H9 (cell line): ENCODE measurements at places on chromosomes 7 and 10. TPM values are rescaled to one million over a fixed set of nuclear protein-coding genes. Genes with fewer than 3 reads are reported as not detected.

DNA sequence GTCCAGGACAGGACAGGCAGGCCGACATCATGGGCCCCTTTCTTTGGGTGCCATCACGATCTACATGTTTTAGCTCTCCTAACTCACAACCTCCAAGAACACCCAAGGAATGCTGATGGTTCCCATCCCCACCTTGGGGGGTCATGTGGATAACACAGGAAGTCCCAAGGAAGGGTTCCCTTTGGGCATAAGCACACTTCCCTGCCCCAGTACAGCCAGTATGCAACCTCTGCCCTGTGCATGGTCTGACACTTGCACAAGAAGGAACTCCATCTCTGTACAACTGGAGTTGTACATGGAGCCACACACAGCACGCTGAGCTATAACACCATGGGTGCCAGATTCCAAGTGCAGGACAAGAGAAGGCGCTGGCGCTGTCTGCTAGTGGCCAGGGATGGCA lies 11.0 kb downstream of the MAT1A start:
- no peaks in the 10 kb centered on the region for H3K27me3 ChIP-seq
- H3K4me3 ChIP-seq, result no peak overlapping the region
- H3K27ac ChIP-seq, result no peak overlapping the region
- H3K4me1 ChIP-seq, result no peaks in the 10 kb centered on the region

- H3K27me3 ChIP-seq, result no peaks in the 10 kb centered on the region
- H3K4me3 ChIP-seq, result no peak overlapping the region
- no peaks in the 10 kb centered on the region for H3K4me1 ChIP-seq
- peaks cover 2% of the 10 kb centered on the region for H3K36me3 ChIP-seq
- no peak for DNase-seq
Measured at GRCh38 chr7:46480619-46481018, 559.5 kb upstream of the IGFBP3 start.

Gene EGR2
- 2.6 and 3.0 TPM in 2 replicates for total RNA-seq

- no peaks in the 10 kb centered on the region for H3K36me3 ChIP-seq
- DNase-seq, result no peak
- no peak overlapping the region for H3K4me3 ChIP-seq
Measured at GRCh38 chr7:51253157-51253556, 63.5 kb downstream of the COBL start.

Gene MMP21
- not detected in 2 replicates for total RNA-seq

Gene DENND2A
- 7.3 and 8.2 TPM in 2 replicates for total RNA-seq

GRCh38 chr10:94361171-94361794 lies 1.5 kb downstream of the NOC3L start:
- H3K4me1 ChIP-seq, result no peaks in the 10 kb centered on the region; the same call in 1 of the 2 replicates
- DNase-seq, result no peak
- no peak overlapping the region for H3K27ac ChIP-seq
- peak overlapping the region; percentile 93 for H3K4me3 ChIP-seq
- H3K36me3 ChIP-seq, result peaks cover 46% of the 10 kb centered on the region

Gene MAGI2
- total RNA-seq, result 14.3 and 14.7 TPM in 2 replicates

- H3K4me1 ChIP-seq, result no peaks in the 10 kb centered on the region; the same call in 1 of the 2 replicates
- DNase-seq, result no peak
- H3K4me3 ChIP-seq, result no peak overlapping the region
- no peak overlapping the region for H3K27ac ChIP-seq
- H3K36me3 ChIP-seq, result no peaks in the 10 kb centered on the region
Measured at GRCh38 chr10:63825766-63826165, 304.6 kb downstream of the REEP3 start.

GRCh38 chr10:69124563-69125268 lies 738 bp downstream of the VPS26A start:
- peak; percentile 41 for DNase-seq
- H3K27me3 ChIP-seq, result no peaks in the 10 kb centered on the region
- peak overlapping the region; percentile 89 for H3K4me3 ChIP-seq
- H3K4me1 ChIP-seq, result no peaks in the 10 kb centered on the region

Gene PNLIPRP1
- total RNA-seq, result not detected in 2 replicates

DNA sequence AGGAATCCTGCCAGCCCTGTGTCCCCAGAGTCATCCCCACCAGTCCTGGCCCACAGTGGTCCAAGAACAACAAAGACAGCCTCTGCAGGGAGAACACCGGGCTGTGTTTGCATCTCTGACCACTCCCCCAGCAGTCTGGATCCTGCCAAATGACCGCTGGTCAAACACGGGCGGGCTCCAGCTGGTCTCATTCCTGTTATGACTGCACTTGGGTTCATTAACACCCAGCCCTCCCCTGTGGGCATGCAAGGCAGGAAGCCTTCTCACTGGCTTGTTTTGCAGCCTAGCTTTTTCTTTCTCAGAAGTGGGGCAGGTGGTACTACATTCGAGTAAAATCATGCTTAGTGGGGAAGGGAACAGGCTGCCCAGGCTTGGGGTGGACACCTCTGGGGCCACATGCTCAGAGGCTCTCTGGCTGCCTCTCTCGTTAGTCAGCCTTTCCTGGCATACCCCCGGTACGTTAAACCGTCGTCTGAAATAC lies 190.0 kb downstream of the PLXNA4 start:
- no peaks in the 10 kb centered on the region for H3K36me3 ChIP-seq
- H3K4me3 ChIP-seq, result no peak overlapping the region
- no peaks in the 10 kb centered on the region for H3K27me3 ChIP-seq
- H3K4me1 ChIP-seq, result no peaks in the 10 kb centered on the region

- no peaks in the 10 kb centered on the region for H3K27me3 ChIP-seq
- H3K4me1 ChIP-seq, result no peaks in the 10 kb centered on the region
- no peaks in the 10 kb centered on the region for H3K36me3 ChIP-seq
- no peak overlapping the region for H3K4me3 ChIP-seq
- no peak for DNase-seq
Measured at GRCh38 chr10:130443066-130443465, 306.9 kb downstream of the GLRX3 start.

Gene MMRN2
- 1.0 and 1.4 TPM in 2 replicates for total RNA-seq

DNA sequence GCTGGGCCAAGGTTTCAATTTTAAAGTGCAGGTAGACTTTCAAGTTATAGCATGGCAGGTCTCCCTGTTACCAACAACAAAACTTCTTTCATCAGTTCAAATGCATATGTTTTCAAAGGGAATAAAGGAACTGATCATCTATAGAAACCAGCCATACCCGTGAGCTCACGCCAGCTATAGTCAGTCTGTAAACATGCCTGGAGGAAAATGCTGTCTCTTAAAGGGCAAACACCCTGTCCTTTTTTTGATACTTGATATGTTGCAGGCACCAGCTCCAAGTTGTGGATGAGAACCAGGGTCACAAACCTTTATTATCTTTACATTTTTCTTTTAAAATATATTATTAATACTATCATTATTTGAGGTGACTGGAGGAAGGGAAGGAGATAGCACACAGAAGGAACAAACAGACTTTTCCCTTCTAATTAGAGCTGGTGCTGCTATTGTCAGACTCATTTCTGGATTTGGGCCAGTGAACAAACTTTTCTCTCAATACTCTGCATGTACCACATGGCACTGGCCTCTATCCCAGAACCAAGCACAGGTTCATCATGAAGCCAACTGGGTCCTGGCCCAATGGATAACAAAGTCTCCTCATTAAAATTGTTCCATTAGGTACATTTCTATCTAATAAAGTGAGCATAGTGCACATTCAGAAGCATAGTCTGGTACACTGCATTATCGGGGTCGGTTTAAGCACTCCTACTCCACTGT lies 1102.4 kb downstream of the SORCS3 start:
- H3K27me3 ChIP-seq, result no peaks in the 10 kb centered on the region
- no peak overlapping the region for H3K4me3 ChIP-seq
- DNase-seq, result no peak
- H3K4me1 ChIP-seq, result no peaks in the 10 kb centered on the region
- no peak overlapping the region for H3K27ac ChIP-seq
